ENCODE measurements at places on chromosomes 7 and 10. TPM values are rescaled to one million over a fixed set of nuclear protein-coding genes. Genes with fewer than 3 reads are reported as not detected.

DNA sequence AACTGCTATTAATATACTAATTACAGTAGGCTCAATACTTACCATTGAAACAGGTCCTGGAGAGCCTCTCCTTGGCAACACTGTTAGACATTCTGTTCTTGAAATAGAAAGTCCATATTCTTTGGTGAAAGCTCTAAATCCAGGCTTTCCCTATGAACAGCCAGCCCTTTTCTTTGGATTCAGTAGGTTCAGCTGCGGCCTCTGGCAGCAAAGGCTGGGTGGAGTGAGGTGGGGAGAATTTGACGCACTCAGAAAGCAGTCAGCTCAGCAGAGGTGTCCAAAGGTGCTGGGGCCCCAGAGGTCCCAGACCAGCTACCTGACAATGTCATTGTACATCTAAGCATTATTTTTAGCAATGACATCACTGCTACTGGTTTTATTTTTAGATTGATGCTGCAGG lies 146.1 kb downstream of the GRK5 start:
- DNase-seq, result no peak

The ATP6V1F gene
- 346 TPM for polyA plus RNA-seq

The OR13A1 gene
- polyA plus RNA-seq, result not detected

DNA sequence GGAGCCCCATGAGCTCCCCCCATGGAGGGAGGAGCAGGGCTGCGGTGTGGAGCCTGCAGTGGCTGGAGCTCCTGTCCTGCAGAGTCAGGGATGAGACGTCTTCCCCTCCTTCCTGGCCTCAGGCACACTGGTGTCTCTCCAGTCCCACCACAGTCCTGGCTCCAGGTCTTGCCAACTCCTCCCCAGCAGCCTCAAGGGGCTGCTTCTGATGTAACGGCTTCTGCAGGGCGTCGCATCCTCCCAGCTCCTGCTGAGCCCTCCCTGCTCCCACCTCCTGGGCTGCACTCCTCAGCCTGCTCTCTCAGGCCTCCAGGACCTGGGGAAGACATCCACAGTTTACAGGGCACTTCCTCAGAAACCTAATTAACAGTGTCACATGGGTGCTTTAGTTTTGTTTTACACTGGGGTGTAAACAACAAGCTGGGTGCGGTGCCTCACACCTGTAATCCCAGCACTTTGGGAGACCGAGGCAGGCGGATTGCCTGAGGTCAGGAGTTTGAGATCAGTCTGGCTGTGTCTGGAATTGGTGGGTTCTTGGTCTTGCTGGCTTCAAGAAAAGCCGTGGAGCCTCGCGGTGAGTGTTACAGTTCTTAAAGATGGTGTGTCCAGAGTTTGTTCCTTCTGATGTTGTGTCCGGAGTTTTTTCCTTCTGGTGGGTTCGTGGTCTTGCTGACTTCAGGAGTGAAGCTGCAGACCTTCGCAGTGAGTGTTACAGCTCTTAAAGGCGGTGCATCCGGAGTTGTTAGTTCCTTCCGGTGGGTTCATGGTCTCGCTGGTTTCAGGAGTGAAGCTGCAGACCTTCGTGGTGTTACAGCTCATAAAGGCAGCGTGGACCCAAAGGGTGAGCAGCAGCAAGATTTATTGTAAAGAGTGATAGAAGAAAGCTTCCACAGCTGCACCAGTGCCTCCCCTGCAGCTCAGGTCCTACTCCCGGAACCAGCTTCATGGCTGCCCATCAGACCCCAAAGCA lies 95.0 kb downstream of the PAXIP1 start:
- DNase-seq, result no peak

DNA sequence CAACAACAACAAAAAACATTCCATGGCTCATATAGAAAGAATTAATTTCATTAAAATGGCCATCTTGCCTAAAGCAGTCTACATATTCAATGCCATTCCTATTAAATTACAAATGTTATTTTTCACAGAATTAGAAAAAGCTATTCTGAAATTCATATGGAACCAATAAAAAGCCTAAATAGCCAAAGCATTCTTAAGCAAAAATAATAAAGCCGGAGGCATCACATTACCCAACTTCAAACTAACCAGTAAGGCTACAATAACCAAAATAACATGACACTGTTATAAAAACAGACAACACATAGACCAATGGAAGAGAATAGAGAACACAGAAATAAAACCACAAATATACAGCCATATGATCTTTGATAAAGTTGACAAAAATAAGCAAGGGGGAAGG lies 330.4 kb downstream of the KIF20B start:
- DNase-seq, result no peak

- no peak for DNase-seq
Measured at GRCh38 chr10:35042783-35043182, 47.4 kb downstream of the CUL2 start.

DNA sequence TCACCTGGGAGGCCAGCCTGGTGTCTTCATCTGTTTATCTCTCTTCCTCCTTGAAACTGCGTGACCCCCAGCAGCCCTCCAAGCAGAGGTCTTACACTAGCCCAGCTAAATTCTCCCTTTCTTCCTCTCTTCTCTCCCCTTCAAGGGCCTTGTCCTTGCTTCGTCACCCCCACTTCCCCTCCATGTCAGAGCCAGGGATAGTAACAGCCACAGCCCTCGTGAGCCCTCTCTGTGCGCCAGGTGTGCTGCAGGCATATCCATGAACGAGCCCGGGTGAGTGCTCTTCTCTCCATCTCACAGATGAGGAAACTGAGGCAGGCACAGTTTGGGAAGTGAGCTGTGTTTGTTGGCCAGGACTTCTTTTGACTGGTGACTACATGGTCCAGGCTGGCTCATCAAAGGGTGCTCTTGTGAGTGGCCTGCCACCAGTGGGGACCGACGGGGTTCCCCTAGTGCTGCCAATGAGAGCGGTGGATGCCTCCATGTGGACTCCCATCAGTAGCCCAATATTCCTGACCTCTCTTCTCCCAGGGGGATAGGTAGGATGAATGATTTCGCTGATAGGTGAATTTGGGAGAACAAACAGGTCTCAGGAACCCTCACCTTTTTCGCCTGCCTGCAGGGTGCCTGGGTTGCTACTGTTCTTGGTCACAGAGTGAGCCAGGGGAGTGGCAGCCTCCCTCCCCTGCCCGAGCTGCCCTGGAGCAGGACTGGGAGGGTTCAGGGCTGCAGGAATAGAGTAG lies 38.1 kb downstream of the ADRA2A start:
- DNase-seq, result no peak

GRCh38 chr10:113961182-113962031 lies 82.3 kb upstream of the ADRB1 start:
- no peak for DNase-seq

DNA sequence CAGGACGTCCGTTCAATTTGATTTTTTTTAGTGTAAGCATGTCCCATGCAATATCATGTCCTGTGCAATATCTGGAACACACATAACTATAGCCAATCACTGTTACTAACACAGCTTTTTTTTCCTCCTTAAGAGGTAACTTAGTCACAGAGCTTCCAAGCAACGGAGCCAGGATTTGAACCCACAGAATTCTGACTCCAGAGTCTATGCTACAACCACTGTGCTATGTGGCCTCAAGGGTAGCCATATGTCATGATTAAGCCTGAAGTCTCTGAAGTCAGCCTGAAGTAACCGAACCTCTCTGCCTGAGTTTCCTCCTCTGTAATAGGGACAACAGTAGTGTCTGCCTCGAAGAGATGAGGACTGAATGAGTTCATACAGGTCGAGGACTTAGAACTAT lies 42.2 kb upstream of the TCF7L2 start:
- DNase-seq, result peak; percentile 37

GRCh38 chr10:101236376-101237080 lies 7.3 kb upstream of the LBX1 start:
- DNase-seq, result peak; percentile 61

The KEL gene
- polyA plus RNA-seq, result 0.03 TPM

The IL2RA gene
- not detected for polyA plus RNA-seq

DNA sequence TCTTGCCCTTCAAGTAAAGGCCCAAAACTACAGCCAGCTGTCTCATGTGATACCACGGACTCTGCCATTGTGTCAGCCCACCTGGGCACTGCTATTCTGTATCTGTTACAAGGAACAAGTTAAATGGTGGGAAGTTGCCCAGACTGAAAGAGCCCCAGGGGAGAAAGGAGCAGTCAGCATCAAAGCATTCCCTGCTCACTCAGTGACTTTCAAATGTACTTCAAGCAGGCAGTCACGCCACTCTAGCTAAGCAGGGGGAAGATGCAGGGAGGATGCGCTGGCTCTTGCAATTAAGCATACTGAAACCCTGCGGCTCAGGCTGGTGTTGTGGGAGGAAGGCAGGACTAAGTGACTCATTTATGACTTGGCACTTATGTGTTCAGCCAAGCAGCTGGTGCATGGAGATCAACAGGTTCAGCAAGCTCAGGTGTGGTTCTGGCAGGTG lies 1249.6 kb downstream of the TYW1 start:
- DNase-seq, result no peak

GRCh38 chr7:36497775-36498174 lies 108.1 kb downstream of the ANLN start:
- DNase-seq, result no peak

The CH25H gene
- 0.19 TPM for polyA plus RNA-seq

GRCh38 chr7:132906193-132906835 lies 175.6 kb downstream of the CHCHD3 start:
- no peak for DNase-seq

GRCh38 chr7:1941464-1942242 lies 271.6 kb downstream of the ELFN1 start:
- no peak for DNase-seq

The OR2A5 gene
- polyA plus RNA-seq, result not detected

DNA sequence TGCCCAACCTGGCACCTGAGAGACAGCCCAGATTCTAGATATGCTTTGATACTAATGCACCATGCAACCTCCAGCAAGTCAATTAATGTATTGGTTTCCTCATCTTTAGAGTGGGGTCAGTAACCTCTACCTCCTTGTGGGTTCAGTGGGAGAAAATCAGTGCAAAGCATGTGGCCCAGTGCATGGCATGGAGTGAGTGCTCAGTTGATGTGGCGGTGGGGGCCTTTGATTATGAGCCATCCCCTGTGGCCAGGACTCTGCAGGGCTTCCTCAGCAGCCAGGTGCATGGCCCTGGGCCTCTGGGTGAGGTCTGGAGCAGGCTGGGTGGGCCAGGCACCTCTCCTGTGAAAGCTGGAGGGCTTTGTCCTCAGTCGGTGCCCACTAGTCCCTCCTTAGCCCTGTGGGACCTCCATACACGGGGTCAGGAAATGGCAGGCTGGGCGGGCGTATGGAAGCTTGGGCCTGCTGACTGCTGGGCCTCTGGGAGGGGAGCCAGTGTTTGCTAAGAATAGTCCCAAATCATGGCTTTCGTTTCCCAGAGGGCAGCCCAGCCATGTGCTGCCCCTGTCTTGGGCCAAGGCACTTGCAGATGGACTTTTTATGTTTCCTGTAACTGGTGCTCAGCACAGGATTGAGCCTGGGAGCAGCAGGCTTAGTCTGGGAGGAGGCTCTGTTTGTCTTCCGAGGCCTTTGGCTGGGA lies 3.4 kb downstream of the PALD1 start:
- DNase-seq, result no peak

GRCh38 chr10:92184977-92185376 lies 105.9 kb downstream of the CPEB3 start:
- DNase-seq, result no peak

GRCh38 chr10:27748601-27749000 lies 3.0 kb upstream of the MKX start:
- no peak for DNase-seq

The GBX1 gene
- polyA plus RNA-seq, result not detected

- DNase-seq, result no peak
Measured at GRCh38 chr10:97765201-97765600, 6.6 kb downstream of the SFRP5 start.

The NEURL1 gene
- polyA plus RNA-seq, result 0.82 TPM

DNA sequence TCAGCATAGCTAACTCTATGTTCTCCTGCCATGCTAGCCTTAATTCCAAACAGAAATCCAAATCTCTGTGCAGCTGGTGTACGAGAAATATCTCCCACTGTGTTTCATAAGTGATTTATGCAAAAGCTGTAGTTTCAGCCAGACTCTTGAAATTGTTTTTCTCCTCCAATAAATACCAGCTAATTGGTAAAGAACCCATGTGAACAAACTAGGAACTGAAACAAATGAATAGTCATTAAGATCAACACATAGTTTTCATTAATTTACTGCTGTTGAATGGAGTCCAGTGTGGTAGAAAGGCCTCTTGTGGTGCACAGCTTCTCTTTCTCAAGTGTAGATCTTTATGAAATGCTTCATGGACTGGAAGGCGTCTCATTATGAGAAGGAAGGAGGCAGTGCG lies 18.4 kb downstream of the PPP1R17 start:
- DNase-seq, result no peak

DNA sequence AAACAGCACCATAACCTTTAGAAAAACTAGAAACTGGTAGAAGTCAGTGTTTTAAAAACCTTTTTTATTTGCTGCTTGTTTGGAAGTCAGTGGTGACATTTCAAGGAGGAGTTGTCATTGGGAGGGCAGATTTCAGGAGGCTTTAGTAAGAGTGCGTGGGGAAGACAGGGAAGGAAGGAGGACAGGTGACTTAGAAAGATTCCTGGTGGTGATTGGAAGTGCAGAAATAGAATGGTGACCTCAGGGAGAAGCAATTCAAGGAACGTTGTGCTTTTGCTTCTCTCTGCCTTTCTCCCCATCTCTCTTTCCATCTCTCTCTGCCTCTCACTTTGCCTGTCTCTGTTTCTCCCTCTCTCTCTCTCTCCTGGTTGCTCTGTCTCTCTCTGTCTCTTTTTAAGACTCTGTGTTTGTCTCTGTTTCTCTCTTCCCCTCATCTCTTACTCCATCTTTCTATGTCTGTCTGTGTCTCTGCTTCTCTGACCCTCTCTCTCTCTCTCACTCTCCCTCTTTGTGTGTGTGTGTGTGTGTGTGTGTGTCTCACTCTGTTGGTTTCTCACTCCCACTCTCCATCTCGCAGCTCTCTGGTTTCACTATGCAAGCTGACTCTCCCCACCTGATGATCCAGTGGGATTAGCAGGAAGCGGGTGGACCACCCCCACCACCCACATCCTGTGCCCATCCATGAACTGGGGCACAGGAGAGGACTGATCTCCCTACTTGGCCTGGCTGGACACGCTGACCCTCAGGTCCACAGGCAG lies 10.9 kb upstream of the PFKP start:
- peak; percentile 69 for DNase-seq

The MUC3A gene
- not detected for polyA plus RNA-seq

DNA sequence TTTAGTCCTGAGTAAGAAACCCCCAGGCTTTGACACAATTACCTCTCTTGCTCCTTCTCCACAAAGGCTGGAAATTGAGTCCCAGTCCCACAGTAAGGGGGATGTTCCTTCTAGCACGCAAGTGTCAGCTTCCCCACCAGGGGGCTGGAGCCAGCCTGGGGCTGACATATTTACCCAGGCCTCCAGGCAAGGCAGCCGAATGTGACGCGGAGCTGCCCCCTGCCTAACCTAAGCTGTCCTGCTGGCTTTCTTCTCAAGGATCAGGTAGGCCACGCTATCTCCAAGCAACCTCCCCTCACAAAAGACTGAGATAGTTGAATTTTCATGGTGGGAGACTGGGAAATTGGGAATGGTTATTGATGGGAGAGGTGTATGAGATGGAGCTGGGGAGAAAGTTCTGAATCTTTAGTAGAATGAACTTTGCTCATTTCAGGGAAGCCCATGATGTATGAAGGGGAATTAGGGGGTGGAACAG lies 19.2 kb upstream of the BMPER start:
- DNase-seq, result peak; percentile 35

GRCh38 chr10:75294518-75294865 lies 58.7 kb upstream of the COMTD1 start:
- no peak for DNase-seq

The UTF1 gene
- not detected for polyA plus RNA-seq
